ENCODE measurements at places on chromosomes 7 and 10. TPM values are rescaled to one million over a fixed set of nuclear protein-coding genes. Genes with fewer than 3 reads are reported as not detected.

The NRBF2 gene
- polyA plus RNA-seq, result 29.7 TPM

The TCF7L2 gene
- 1.8 TPM for polyA plus RNA-seq

The TMEM139 gene
- 0.87 TPM for polyA plus RNA-seq

The ASIC3 gene
- polyA plus RNA-seq, result not detected

The SPDYE11 gene
- polyA plus RNA-seq, result 0.16 TPM

The ITPRID1 gene
- not detected for polyA plus RNA-seq

The MGAM2 gene
- polyA plus RNA-seq, result not detected

The POLR2J2 gene
- 5.3 TPM for polyA plus RNA-seq

The GCK gene
- polyA plus RNA-seq, result 0.46 TPM

The PCLO gene
- not detected for polyA plus RNA-seq

The ZPBP gene
- polyA plus RNA-seq, result not detected

The SNX8 gene
- 6.5 TPM for polyA plus RNA-seq

The NRP1 gene
- polyA plus RNA-seq, result not detected

The SLC16A12 gene
- polyA plus RNA-seq, result not detected

GRCh38 chr7:73707045-73707631 is 12.3 kb downstream of the STX1A start:
- no peak for DNase-seq

DNA sequence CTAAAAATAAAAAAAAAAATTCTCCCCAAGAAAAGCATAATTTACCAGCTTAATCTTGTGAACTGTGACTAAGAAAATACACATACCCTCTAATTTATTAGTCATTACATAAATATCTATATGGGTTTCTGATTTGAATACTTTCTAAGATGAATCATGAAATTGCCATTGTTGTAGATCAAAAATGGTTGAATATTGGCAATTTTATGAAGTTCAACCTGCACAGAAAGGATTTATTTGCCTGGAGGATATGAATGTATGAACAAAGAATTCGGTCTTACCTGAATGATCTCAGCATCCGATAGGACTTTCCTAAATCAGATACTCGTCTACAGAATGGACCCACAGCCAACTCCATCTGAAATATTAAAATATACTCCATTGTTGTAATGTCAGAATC is 61.5 kb downstream of the HBP1 start:
- DNase-seq, result no peak

GRCh38 chr7:55557666-55558188 is 14.6 kb downstream of the VOPP1 start:
- no peak for DNase-seq

DNA sequence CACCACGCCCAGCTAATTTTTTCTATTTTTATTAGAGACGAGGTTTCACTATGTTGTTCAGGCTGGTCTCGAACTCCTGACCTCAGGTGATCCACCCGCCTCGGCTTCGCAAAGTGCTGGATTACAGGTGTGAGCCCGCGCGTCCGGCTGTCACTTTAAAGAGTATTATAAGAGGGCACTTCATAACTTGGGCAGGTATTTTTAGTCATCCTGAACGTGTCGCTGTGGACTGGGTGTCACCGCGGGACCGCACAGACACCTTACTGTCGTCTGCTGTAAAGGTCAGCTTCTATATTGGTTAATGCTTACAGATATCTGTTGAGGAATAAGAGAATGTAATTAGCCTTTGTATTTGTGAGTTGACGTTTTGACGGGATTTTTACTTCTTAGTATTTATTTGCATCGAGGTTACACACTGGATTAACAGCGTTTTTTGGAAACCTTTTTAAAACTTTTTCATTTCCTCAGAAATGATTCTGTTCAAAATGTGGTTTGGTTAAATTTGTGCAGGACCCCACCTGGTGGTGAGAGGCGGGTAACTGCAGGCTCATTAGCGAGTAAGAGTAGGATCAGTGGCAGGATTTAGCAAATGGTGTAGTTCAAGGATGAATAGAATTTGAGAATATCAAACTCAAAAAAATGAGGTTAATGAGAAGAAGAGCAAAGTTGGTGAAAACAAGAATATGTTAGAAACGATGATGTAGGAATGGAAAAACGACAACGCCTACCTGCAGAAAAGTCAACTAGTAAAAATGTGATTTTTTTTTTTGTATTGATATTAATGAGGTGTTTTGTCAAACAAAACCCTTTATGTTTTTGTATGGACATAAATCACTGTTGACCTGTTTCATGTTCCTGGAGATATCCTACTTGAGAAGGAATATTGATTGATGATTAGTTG is 3.2 kb downstream of the DNAJB6 start:
- DNase-seq, result peak; percentile 60

DNA sequence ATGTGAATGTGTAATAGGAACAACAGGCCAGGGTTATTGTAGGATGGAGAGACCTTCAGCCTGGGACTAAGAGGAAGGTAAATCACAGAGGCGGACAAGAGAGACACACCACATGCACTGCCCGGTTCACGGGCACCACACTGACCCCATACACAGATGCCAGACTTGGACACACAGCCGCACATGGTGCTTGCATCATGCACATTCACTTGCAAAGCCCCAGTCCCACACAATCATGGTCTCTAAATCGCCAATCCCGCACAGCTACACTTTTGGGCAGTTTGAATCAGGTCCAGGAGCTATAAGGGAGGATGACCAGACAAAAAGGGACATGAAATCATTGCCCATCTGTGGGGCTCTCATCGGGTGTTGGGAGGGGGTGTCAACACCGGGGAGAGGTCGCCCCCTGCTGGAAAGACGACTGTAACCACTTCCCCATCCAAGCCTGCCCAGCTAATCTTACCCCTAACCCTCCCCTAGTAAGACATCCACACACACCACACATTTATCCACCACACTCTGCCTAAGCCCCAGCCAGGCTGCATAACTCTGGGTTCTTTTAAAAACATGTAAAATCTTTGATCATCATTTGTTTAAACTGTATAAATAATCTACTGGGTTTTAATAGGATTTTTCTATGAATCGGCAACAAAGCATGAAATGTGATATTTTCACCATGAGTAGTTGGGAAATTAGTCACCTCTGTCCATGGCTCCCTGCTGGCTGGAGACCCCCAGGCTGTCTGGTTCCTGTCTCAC is 40.5 kb upstream of the SLF2 start:
- DNase-seq, result no peak

GRCh38 chr10:121531076-121531829 is 67.0 kb downstream of the FGFR2 start:
- no peak for DNase-seq

- no peak for DNase-seq
These were observed 27.1 kb upstream of the DNMBP start for GRCh38 chr10:100036850-100037249.

GRCh38 chr7:47531584-47532492 is 50.1 kb downstream of the TNS3 start:
- no peak for DNase-seq

- DNase-seq, result no peak
These were observed 18.4 kb upstream of the DIP2C start for GRCh38 chr10:707861-708260.

DNA sequence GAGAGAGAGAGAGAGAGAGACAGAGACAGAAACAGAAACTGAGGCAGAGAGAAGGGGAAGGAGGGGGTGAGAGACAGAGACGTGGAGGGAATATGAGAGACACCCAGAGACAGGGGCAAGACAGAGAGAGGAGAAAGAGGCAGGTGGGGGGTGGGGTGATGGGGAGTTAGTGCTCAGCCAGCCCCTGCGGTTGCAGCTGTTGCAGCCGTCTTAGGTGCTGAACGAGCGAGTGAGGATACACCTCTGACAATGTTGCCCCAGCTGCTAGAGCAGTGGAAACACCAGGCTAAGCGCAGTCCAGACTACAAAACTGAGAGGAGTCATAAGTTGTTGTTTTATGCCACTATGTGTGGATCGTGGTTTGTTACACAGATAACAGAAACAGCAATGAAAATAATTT is 328.2 kb upstream of the SHH start:
- DNase-seq, result no peak

DNA sequence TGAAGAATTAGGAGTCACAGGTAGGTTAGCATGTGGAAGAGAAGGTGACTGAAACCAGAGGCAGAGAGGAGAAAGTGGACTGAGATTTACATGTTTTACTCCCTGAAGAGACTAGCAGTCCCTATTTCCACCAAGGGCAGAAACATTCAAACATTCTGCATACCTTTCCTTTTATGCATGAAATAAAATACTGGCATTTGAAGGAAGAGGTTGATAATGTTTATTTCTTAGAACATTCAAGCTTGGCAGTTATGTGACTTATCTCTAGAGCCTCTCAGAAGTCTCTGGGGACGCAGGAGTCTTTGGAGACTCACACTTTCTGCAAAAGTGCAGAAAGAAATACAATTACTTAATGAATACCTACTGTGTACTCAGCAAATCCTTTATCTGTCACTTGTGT is 507.1 kb upstream of the C7orf33 start:
- DNase-seq, result no peak

DNA sequence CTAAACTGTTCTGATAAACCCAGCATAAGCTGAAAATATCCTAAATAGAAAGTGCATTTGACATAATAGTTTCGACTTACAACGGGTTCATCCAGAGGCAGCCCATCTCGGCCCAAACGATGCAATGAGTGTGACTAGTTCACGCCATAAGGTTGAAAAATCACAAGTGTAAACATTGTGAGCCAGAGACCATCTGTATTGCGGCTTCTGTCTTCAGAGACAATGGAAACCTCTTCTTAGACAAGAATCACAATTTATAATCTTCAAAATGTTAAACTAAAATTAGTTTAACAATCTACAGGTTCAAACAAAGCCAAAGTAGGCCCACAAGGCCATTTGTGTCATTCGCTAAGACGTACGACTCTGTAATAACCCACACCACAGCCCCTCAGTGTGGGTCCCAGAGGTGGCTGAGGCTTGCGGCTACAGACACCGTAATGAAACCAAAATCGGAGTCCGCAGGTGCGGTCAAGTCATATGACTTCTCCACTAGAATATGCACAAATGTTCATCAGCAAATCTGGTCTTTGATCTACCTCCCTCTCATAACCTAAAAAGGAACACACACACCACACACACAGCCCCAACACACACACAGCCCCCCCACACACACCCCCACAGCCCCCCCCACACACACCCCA is 81.8 kb downstream of the DIP2C start:
- no peak for DNase-seq

GRCh38 chr7:149685455-149685854 is 87.9 kb downstream of the ZNF467 start:
- no peak for DNase-seq

GRCh38 chr10:7312488-7312857 is 98.4 kb downstream of the SFMBT2 start:
- no peak for DNase-seq

DNA sequence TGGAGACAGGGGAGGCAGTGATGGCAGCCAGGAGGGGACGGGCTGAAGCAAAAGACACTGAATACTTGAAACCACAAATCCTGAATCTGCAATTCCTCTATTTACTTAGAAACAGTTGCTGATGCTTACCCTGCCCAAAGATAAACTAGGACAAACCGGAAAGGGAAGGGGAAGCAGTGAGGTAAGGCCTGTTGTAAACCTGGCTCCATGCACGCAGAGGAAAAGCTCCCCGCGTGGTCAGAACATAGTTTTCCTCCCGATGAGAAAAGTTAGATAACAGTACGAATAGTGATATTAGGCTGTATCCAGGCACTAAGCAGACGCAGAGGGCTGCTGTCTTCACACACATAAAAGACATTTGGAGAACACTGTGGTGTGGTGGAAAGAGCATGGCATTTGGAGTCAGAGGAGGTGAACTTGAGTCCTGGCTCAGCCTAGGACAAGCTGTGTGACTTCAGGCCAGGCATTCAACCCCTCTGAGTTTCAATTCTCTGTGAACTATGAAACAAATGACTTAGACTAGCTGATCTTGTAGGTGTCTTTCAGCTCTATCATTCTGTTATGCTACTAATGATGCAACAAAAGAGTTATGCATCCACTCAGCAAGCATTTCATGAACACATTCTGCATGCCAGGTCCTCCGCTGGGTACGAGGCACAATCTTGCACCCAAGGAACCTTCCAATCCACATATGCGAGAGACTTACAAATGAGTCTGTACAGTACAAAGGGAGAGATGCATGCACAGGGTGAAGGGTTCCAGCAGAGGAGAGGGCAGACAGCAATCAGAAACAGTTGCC is 80.9 kb downstream of the SORBS1 start:
- no peak for DNase-seq

GRCh38 chr7:102860351-102860811 is 52.4 kb upstream of the LRRC17 start:
- DNase-seq, result no peak

DNA sequence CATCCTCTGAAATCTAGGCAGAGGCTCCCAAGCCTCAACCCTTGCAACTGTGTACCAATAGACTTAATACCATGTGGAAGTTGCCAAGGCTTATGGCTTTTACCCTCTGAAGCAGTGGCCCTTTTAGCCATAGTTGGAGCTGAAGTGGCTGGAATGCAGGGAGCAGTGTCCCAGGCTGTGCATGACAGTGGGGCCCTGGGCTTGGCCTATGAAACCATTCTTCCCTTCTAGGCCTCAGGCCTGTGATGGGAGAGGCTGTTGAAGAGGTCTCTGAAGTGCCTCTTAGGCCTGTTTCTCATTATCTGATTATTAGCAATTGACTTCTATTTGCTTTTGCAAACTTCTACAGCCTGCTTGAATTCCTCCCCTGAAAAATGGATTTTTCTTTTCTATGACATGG is 612.7 kb upstream of the ZWINT start:
- no peak for DNase-seq

DNA sequence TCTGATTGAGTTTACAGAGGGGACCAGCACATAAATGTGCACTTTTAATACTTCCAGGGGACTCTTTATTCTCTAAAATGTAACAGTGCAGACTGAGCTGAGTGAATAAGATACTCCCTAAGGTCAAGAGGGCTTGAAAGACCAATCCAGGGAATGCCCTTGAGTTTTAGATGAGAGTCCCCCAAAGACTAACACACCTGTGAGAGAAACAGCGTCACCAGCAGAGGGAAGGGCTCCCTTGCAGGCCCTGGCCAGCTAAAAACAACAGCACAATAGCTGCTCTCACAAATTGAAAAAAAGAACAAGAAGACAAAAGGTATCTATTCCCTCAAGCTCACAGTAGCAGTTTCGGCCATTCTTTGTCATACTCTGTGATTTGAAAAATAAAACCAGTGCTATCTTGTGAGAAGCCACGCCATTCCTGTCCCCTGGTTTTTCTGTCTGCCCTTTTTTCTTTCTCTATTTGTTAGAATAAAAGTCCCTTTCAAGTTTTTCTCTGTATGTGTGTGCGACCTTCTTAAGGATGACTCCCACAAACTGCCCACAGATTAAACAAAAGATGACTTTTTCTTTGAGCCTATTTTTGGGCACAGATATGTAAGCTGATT is 230.4 kb upstream of the BMPER start:
- no peak for DNase-seq

DNA sequence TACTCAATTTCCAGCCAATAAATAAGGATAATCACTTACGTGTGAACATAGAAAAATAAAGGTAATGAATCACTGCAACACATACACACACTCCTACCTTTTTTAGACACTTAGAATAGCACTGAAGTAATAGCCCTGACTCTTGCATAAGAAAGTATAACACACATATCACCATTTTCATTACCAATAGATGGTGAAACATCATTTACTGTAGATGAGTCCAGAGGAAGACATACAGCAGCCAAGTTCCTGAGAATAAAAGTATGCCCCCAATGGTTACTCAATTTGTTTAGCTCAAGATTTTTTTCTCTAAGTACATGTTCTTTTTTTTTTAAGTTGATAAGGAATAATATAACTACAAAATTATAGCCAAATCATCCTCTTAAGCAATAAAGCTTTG is 316.3 kb downstream of the PARD3 start:
- no peak for DNase-seq
